ENCODE measurements at places on chromosomes 4 and X. TPM values are rescaled to one million over a fixed set of nuclear protein-coding genes. Genes with fewer than 3 reads are reported as not detected.

The PPAT gene
- total RNA-seq, result 15.0 TPM

The UCP1 gene
- total RNA-seq, result 0.07 TPM

The EFHC2 gene
- 0.36 TPM for total RNA-seq

The AFAP1 gene
- total RNA-seq, result 21.0 TPM

The LNX1 gene
- not detected for total RNA-seq

The DCTD gene
- 76.1 TPM for total RNA-seq

The SPRY1 gene
- 6.2 TPM for total RNA-seq

The EXOC1L gene
- total RNA-seq, result not detected

The TMEM128 gene
- 9.9 TPM for total RNA-seq

The DMD gene
- total RNA-seq, result 0.06 TPM

The ZAR1 gene
- not detected for total RNA-seq

The AFM gene
- not detected for total RNA-seq

The CCDC110 gene
- not detected for total RNA-seq

The SH2D1A gene
- not detected for total RNA-seq

The IL2RG gene
- 0.12 TPM for total RNA-seq

The CCSER1 gene
- not detected for total RNA-seq

The ARHGEF9 gene
- total RNA-seq, result 6.0 TPM

The PIR gene
- 58.4 TPM for total RNA-seq

The EGF gene
- total RNA-seq, result 0.48 TPM

The DSPP gene
- not detected for total RNA-seq

The S100P gene
- 90.8 TPM for total RNA-seq

The C1QTNF7 gene
- total RNA-seq, result not detected

The NMU gene
- 0.52 TPM for total RNA-seq

The GYPE gene
- total RNA-seq, result not detected

The SHROOM4 gene
- total RNA-seq, result not detected

The DCAF8L2 gene
- total RNA-seq, result not detected

The MGARP gene
- 0.57 TPM for total RNA-seq

The RXFP1 gene
- total RNA-seq, result not detected

The ACOX3 gene
- total RNA-seq, result 10.2 TPM

The RBM46 gene
- not detected for total RNA-seq

The TLR6 gene
- total RNA-seq, result 1.8 TPM

The ITIH6 gene
- total RNA-seq, result not detected

The GPR119 gene
- total RNA-seq, result not detected

The POF1B gene
- total RNA-seq, result 3.0 TPM

The LINC00632 gene
- 1.3 TPM for total RNA-seq

The PRRG3 gene
- total RNA-seq, result not detected

The ZNF630 gene
- 0.27 TPM for total RNA-seq

The PCDH10 gene
- total RNA-seq, result 0.12 TPM

The H2BW2 gene
- total RNA-seq, result not detected

The GAGE12H gene
- total RNA-seq, result not detected

The CDKL2 gene
- 0.91 TPM for total RNA-seq

Data from A549 treated with dexamethasone at 1 μM for 4 hours (cell line).